NCI-H187 treated with DMSO at 0.1 percent for 48 hours (cell line): ENCODE measurements at places on chromosomes 11 and 22.

GRCh38 chr11:68843052-68843561 lies 1.4 kb upstream of the CPT1A start:
- no peak for DNase-seq

DNA sequence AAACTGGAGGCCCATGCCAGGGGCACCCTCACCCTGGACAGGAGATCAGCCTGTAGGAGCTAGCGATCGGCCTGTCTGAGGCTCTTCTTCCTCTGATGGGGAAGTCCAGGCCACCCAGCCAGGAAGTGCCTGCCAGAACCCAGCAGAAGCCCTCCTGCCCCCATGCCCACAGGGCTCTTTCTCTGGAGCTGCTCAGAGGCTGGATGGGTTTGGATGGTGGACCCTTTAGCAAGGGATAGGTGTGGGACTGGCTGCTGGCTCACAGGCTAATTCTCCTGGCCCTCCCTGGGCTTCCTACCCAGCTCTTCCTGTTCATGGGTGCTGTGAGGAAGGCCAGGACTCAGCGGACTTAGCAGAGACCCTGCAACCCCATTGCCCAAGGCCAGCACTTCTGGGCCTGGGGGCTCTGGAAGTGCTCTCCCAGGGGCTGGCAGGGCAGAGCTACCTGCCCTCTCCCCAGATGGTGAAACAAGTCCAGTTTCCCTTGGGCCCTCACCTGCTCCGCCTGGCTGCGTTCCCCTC lies 7.6 kb downstream of the FXYD2 start:
- no peak for DNase-seq

- DNase-seq: no peak
Measured at GRCh38 chr11:46319074-46319453, 28.2 kb upstream of the DGKZ start.

GRCh38 chr11:95835351-95835750 lies 45.1 kb downstream of the CEP57 start:
- no peak for DNase-seq

DNA sequence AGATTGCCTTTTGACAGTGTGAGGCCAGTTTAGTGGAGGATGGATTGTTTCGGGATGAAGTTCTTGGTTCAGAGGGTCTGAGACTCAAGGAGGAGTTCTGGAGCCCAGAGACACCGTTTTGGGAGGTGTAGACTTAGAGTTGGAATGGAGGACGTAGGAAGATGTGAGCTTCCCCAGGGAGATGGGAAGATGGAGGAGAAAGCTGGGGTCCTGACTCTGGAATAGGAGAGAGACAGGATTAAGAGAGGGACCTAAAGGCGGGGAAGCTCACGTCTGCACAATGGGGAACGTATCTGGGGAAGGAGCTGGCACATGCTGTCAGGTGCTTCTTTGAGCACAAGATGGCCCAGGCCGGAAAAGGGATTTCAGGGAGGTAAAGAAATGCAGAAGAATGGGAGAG lies 71.3 kb upstream of the CLDN5 start:
- no peak for DNase-seq

GRCh38 chr22:26168939-26169314 lies 335 bp upstream of the SEZ6L start:
- no peak for DNase-seq

DNA sequence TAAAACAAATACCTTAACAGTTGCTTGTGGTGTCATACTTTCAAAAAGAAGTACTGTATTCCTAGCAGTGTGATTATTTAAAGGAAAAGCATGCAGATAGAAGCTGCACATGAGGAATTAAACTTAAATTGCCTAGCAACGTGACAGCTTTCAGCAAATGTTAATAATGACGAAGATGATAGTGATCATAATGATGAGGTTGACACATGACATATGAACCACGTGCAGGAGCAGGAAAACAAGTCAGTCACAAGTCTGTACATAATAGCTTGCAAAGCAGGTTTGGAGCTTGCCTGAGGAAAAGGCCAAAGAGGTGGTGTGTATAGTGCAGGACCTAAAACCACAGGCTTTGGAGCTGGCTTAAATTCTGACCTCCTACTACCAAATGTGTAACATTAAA lies 30.6 kb upstream of the PIK3C2A start:
- DNase-seq: no peak

GRCh38 chr11:61880031-61880430 lies 11.3 kb downstream of the FADS3 start:
- no peak for DNase-seq

GRCh38 chr11:17600316-17601255 lies 53.5 kb downstream of the OTOG start:
- DNase-seq: no peak

DNA sequence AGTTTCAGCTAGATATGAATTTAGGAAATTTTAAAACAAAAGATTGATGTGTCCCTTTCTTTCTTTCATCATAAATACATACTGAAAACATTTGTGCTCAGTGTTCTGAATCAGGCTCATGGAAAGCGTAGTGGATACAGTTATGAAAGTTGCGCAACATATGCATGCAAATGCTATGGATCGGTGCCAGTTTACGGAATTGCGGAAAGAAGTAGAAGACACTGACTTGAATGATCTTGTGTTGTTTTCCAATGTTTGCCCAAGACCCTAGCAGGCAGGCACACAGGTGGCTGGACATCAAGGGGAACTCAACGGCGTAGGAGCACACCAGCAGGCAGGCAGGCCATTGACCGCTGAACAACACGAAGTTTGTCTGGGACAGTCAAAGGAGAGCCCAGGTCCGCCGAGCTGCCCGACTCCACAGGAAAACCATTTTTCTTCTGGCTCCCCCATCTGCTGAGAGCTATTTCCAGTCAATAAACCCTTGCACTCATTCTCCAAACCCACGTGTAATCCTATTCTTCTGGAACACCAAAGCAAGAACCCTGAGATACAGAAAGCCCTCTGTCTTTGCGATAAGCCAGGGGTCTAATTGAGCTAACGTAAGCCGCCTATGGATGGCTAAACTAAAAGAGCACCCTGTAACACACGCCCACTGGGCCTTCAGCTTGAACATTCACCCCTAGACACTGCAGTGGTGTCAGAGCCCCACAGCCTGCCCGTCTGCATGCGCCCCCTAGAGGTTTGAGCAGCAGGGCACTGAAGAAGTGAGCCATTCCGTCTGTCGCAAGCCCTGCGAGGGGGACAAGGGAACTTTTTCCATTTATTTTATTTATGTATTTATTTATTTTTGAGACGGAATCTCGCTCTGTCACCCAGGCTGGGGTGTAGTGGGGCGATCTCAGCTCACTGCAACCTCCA lies 7.4 kb upstream of the BIRC3 start:
- DNase-seq: no peak

DNA sequence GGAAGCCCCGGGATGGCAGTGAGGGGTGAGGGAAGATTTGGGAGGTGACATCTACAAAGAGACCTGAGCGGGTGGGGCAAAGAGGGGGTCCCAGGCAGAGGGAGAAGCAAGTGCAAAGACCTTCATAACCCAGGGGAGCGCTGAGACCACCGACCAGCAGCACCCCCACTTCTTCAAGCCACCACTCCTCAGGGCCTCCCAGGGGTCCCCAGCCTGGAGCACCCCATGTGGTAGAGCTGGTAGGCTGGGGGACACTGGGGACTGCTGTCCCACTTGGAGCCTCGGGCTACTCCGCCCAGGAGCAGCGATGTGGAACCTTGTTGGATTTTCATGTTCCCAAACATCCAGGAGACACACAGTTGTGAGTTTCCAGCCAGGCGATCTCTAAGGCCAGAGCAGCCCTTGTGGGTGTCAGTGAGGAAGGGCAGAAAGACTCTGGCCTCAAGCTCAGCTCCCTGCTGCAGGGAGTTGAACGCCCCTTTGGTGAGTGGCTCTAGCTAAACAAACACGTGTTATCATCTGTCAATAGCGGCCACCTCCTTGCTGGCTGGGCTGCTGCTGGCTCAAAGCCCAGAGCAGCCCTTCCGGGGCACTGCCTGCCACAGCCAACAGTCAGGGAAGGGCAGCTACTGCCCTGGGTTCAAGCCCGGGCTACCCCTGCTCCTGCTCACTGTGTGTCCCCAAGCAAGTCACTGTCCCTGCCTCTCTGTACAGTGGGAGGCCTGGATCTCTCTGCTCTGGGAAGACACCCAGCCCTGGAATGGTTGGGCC lies 25.7 kb upstream of the CHKA start:
- DNase-seq: no peak

DNA sequence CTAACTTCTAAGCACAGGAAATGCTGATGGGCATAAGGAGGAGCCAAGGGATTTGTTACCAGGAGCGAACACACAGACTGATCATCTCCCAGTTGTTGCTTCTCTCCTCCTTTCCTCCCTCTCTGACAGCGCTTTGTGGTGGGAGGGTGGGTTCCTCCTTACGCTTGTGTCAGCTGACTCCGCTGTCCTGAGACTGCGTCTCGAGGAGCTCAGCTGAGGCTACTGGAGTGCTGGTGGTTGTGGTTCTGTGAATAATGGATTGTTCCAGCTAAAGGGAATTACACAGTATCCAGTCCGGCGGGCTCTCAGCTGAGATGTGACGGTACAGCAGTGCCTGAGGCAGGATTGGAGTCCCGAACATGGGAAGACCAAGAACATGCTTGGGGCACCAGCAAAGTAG lies 113.4 kb downstream of the CTNND1 start:
- DNase-seq: no peak

DNA sequence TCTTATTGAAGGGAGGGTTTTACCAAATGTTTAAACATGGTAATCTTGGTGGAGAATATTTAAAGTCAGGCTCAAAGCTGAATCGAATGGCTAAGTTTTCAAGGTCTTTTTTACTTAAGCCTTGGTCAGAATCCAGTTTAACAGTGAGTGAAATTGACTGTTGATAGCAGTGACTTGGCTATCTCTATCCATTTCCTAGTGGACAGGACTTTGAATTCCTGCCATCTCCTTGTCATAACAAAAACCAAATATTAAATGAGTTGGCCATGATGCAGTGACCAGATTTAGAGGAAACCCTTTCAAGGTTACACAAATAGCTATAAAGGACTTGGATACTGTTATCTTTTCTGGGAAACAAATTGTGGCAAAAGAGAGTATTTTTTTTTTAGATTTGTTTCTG lies 92.0 kb downstream of the JRKL start:
- DNase-seq: no peak

DNA sequence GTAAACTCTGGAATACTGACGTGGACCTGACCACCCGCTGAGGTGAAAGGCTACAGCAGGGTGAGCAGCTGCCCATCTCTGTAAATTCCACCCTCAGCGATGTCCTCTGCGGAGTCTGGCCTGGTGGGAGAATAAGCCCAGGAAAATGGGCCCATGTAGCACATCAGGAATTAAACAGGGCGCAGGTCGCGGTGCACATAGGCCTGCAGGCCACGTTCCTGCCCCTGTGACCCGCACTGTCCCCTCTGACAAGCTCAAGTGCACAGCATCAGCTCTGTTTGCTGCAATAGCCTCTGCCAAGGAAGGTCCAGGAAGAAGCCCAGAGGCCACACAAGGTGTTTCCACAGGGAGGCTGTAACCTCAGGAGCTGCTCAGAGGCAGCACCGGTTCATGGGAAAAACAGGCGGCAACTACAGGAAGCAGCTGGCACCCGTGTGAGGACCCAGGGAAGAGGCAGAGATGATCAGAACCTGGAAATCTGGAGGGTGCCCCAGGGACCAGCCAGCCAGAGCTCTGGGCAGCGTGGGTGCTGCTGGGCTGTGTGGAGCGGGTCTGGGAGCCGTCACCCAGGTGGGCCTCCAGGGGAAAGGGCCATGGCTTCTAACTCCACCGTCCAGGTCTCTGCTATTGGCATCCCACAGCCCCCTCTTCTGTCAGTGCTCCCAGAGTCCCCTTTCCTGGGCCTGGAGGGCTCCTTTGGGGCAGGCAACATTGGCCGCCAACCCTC lies 808 bp upstream of the IFITM2 start:
- DNase-seq: no peak

DNA sequence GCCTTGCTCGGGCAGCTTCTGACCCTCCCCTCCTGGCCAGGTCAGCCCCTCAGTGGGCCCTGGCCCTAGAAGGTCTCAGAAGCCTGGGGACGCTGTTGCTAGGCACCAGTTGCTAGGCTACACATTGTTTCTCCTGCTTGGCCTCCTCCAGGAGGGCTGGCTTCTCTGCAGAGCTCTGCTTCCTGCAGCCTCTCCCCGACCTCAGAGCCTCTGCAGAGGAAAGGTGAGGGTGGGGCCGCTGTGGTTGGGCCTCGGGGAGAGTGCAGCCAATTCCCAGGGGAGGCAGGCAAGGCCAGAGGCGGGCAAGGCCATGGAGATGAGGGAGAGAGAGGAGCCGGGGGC lies 27.6 kb upstream of the LRRC10B start:
- DNase-seq: peak; percentile 61

DNA sequence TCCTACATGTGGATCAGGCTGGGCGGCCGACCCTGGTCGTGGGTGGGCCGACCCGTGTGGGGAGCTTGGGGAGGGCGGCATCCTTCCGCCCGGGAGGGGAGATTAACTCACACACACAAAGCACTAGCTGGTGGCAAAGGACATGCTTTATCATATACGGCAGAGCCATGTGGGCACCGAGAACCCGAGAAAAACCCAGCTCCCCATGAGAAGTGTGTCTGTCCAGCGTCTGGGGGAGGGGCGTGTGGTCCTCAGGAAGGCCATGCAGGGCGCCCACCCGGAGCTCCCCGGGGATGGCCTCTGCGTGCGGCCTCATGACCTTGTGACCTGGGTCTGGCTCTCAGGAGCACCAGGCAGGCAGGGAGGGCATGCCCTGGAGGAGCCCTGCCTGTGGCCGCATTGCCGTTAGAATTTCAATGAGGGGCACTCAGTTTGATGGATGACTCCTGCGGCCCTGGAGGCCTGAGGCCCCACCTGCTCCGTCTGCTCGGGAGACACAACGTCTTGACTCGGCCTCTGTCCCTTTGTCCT lies 39.4 kb upstream of the TOLLIP start:
- no peak for DNase-seq

DNA sequence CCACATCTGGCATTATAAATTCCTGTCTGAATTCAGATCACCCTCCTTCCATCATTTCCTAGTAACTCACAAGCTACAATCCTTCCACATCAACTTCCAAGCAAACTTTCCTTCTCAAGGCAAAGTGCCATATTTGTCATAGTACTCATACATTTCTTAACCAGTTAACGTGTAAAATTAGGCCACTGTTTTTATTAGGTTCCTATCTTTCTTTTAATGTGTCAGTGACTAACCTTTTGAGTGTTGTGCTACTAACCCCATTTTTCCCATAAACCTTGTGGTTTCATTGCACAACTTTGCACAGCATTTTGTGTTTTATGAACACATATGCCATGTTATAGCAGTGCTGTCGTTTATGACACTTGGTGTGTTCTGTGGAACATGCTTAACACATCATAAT lies 90.1 kb downstream of the KIF18A start:
- DNase-seq: no peak

DNA sequence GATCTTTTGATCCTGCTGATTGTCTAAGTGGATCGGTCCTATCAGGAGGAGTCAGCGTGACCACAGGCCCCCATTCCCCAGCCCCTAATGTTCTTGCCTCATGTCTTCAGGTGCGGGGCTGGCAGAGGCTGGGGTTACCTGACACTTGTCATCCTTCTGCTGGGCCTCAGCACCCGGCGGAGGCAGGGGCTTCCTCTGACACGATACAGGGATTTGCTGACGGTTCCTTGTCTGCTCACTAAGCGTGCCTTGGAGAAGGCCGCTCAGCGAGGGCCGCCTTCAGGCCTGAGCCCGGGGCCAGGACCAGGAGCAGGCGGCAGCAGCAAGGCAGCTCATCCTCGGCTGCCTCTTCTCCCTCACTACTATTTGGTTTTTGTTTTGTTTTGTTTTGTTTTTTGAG lies 45.7 kb upstream of the KCNQ1OT1 start:
- no peak for DNase-seq
